ENCODE measurements at places on chromosomes 11 and 22. TPM values are rescaled to one million over a fixed set of nuclear protein-coding genes. Genes with fewer than 3 reads are reported as not detected.

DNA sequence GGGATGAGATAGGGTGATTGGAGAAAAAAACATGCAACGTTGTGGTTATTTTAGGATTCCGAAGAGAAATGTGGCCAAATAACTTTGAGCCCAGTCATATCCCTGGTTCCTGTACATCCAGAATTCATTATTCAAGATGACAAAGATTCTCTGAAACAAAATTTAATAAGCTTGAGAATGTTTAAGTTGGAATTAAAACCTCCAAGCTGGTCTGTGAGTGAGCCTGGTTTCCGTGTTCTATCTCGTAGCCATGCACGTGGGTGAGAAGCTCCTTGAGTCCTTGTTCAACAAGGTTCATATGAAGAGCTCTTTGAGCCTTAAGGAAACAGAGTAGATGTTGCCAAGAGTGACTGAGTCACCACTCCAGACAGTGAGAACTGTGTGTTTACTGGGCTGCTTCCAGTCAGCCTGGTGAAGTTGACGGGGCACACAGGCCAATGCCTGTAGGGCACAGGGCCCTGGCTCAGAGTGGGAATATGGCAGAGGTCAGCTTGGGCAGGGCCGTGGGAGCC lies 206.5 kb downstream of the NAV2 start:
- H3K36me3 ChIP-seq, result no peaks in the 10 kb centered on the region
- no peak overlapping the region for H3K27ac ChIP-seq
- no peaks in the 10 kb centered on the region for H3K4me1 ChIP-seq
- no peaks in the 10 kb centered on the region for H3K27me3 ChIP-seq

- no peaks in the 10 kb centered on the region for H3K27me3 ChIP-seq
- no peak overlapping the region for H3K4me3 ChIP-seq
- no peak for DNase-seq
- no peaks in the 10 kb centered on the region for H3K36me3 ChIP-seq
- no peak overlapping the region for H3K27ac ChIP-seq
- peaks cover 6% of the 10 kb centered on the region for H3K4me1 ChIP-seq
These were observed 803 bp downstream of the KRTAP5-8 start for GRCh38 chr11:71538666-71538990.

Gene NAALADL1
- polyA plus RNA-seq, result 0.59 TPM

DNA sequence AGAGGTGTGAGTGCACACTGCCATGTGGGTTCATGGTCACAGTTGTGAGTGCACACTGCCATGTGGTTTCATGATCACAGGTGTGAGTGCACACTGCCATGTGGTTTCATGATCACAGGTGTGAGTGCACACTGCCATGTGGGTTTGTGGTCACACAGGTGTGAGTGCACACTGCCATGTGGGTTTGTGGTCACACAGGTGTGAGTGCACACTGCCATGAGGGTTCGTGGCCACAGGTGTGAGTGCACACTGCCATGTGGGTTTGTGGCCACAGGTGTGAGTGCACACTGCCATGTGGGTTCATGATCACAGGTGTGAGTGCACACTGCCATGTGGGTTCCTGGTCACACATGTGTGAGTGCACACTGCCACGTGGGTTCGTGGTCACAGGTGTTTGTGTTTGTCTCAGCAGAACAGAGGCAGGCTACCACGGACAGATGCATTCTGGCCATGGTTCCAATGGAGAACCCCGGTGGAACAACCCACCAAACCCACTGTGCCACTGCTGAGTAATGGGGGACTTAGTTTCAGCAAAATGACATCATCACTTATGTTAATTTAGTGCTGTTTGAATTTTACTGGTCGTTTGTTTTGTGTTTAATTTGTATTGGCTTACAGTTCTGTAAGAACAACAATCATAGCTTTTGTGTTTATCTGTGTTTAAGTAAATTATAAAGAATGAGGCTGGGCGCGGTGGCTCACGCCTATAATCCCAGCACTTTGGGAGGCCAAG lies 57.2 kb downstream of the RPS6KA4 start:
- H3K4me3 ChIP-seq, result no peak overlapping the region
- no peak for DNase-seq
- H3K27me3 ChIP-seq, result no peaks in the 10 kb centered on the region

- H3K4me3 ChIP-seq, result no peak overlapping the region
- no peak overlapping the region for H3K27ac ChIP-seq
- no peak for DNase-seq
- H3K27me3 ChIP-seq, result no peaks in the 10 kb centered on the region
These were observed 27.8 kb downstream of the LGR4 start for GRCh38 chr11:27444801-27445215.

Gene PYGM
- polyA plus RNA-seq, result 260 TPM

GRCh38 chr11:76207642-76208401 lies 1.5 kb upstream of the WNT11 start:
- peak; percentile 90 for DNase-seq
- H3K27ac ChIP-seq, result no peak overlapping the region
- peaks cover 9% of the 10 kb centered on the region for H3K4me1 ChIP-seq
- H3K4me3 ChIP-seq, result peak overlapping the region; percentile 61

Gene PHLDB1
- polyA plus RNA-seq, result 60.2 TPM

DNA sequence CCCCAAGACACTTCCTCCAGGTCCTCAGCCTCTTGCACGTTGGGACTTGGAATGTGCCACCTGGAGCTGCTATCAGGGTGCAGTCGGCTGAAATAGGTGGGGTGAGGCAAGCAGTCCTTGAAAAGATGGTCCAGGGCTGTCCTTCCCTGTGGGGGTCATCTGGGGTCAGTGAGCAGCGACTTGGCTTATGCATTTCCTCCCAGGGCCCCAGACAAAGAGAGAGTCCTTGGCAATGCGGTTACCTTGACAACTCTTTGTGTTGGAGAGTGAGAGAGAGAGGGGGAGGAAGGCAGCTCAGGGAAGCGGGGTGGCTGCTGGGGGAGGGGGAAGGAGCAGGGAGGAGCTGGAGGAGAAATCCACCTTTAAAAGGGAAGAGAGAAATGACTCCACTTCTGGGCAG lies 93.8 kb downstream of the MIAT start:
- peak; percentile 61 for DNase-seq
- no peaks in the 10 kb centered on the region for H3K27me3 ChIP-seq
- H3K36me3 ChIP-seq, result no peaks in the 10 kb centered on the region
- no peak overlapping the region for H3K27ac ChIP-seq

DNA sequence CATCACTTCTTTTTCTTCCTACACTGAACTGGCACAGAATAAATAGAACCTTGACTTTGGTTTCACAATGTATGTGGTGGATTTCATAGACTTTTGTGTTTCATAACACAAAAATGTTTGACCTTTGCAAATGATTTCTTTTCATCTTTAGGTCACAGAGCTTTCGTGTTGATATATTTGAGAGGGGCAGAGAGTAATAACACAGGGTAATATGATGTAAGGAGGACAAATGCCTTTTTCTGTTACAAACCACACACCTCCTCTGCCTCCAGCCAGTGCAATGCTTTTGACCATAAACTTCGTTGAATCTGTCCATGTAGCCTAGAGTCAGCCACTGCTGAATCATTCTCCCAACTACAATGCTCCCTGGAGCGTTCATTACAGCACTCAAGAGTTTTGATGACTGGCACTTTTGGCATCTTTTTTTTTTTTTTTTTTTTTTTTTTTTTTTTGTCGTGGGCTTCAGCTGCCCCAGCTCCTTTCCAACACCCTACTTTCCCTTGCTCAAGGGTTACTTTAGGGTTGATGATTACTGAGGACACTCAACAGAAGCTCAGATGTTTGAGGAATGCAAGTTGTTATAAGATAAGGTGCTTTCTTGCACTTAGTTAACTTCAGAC lies 11.4 kb upstream of the CAT start:
- H3K4me3 ChIP-seq, result no peak overlapping the region
- peak; percentile 9 for DNase-seq
- H3K36me3 ChIP-seq, result no peaks in the 10 kb centered on the region
- peaks cover 8% of the 10 kb centered on the region for H3K4me1 ChIP-seq
- no peak overlapping the region for H3K27ac ChIP-seq

Gene TTC17
- 31.7 TPM for polyA plus RNA-seq
